ENCODE measurements at places on chromosomes 7 and 10. TPM values are rescaled to one million over a fixed set of nuclear protein-coding genes. Genes with fewer than 3 reads are reported as not detected.

C7orf57 gene
- 0.25 TPM for polyA plus RNA-seq

UPK3BL2 gene
- polyA plus RNA-seq: 18.3 TPM

CDNF gene
- polyA plus RNA-seq: 0.27 TPM

MYPN gene
- polyA plus RNA-seq: not detected

LIPM gene
- not detected for polyA plus RNA-seq

CYP2C9 gene
- polyA plus RNA-seq: 0.03 TPM

CYP2W1 gene
- polyA plus RNA-seq: not detected

COL28A1 gene
- 0.38 TPM for polyA plus RNA-seq

HOGA1 gene
- polyA plus RNA-seq: 0.57 TPM

PHKG1 gene
- 0.14 TPM for polyA plus RNA-seq

EN2 gene
- polyA plus RNA-seq: 0.03 TPM

AKR1C1 gene
- 3.1 TPM for polyA plus RNA-seq

RBM20 gene
- 0.22 TPM for polyA plus RNA-seq

PLPP4 gene
- 0.27 TPM for polyA plus RNA-seq

NUTM2D gene
- 1.2 TPM for polyA plus RNA-seq

SLC18A2 gene
- polyA plus RNA-seq: 6.5 TPM

GNB2 gene
- 260 TPM for polyA plus RNA-seq

EIF4H gene
- 414 TPM for polyA plus RNA-seq

ATOH7 gene
- 1.0 TPM for polyA plus RNA-seq

CYP2C8 gene
- polyA plus RNA-seq: 0.89 TPM

LIPF gene
- not detected for polyA plus RNA-seq

ADRA2A gene
- 6.2 TPM for polyA plus RNA-seq

MNX1 gene
- not detected for polyA plus RNA-seq

Measured in H1 (cell line).